ENCODE measurements at places on chromosomes 16 and 17.

DNA sequence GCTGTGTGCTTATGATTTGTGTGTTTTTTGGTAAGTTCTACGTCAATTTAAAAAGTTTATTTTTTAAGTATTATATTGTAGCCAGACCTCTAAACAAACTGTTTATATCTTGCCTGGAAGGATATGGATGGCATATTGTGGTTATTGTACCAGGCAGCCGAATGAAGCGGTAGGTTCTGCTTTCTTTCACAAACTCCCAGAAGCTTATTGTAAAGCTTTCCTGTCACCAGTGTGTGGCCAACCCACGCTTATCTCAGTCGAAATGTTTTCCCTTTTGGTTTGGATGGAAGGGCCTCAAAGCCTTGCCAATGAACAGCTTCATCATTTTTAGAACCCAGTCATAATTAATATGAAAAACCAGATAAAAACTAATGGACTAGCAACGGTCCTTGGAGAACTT, 53.1 kb downstream of the CYB5B start:
- DNase-seq, result no peak

DNA sequence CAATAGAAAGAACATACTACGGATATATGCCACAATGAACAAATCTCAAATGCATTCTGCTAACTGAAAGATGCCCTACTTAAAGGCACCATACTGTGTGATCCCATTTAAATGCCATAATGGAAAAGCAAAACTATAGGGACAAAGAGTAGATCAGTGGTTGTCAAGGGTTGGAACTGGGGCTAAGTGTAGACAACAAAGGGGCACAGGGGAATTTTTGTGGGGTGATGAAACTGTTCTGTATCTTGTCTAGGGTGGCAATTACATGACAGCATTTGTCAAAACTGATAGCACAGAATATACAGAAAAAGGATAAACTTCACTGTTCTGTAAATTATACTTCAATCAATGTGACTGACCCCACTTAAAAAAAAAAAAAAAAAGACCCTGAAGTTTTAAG, 17.7 kb downstream of the GFOD2 start:
- no peak for DNase-seq

DNA sequence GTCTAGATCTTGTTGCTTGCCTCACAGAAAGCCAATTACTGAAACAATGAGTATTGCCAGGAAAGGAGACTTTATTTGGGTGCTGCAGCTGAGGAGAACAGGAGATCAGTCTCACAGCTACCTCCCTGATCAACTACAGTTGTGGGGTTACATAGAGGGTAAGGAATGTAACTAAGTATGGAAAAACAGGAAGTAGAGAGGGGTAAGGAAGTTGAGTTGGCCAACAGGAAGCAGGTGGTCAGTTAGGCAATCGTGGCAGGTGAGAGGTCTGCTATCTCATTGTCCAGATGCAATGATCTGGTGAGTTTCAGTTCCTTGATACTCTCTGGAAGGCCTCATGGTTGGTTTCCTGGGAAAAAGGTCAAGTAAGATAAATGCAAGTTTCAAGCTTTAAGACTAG, 333.1 kb upstream of the GOT2 start:
- DNase-seq, result no peak

DNA sequence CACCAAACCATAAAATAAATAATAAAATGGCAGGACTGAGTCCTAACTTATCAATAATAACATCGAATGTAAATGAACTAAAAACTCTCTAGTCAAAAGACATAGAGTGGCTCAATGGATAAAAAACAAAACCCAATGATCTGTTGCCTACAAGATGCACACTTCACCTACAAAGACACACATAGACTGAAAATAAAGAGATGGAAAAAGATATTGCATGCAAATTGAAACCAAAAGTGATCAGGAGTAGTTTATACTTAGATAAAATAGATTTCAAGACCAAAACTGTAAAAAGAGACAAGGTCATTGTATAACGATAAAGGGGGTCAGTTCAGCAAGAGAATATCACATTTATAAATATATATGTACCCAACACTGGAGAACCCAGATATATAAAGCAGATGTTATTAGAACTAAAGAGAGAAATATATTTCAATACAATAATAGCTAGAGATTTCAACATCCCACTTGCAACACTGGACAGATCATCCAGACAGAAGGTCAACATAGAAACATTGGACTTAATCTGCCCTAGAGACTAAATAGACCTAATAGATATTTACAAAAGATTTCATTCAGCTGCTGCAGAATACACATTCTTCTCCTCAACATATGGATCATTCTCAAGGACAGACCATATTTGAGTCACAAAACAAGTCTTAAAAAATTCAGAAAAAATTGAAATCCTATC, 29.8 kb downstream of the SLC47A2 start:
- no peak for DNase-seq

GRCh38 chr17:37816950-37817349, 72.1 kb upstream of the HNF1B start:
- no peak for DNase-seq

GRCh38 chr16:54116124-54116655, 170.4 kb downstream of the IRX3 start:
- DNase-seq, result no peak

- DNase-seq, result no peak
These were observed 99.7 kb downstream of the VPS53 start for GRCh38 chr17:614653-615546.

- DNase-seq, result no peak
These were observed 5.6 kb downstream of the TMEM238L start for GRCh38 chr17:10798332-10798749.

- DNase-seq, result no peak
These were observed 4.2 kb upstream of the GFOD2 start for GRCh38 chr16:67723151-67723910.

GRCh38 chr17:14228903-14229302, 7.8 kb downstream of the CDRT15 start:
- no peak for DNase-seq

DNA sequence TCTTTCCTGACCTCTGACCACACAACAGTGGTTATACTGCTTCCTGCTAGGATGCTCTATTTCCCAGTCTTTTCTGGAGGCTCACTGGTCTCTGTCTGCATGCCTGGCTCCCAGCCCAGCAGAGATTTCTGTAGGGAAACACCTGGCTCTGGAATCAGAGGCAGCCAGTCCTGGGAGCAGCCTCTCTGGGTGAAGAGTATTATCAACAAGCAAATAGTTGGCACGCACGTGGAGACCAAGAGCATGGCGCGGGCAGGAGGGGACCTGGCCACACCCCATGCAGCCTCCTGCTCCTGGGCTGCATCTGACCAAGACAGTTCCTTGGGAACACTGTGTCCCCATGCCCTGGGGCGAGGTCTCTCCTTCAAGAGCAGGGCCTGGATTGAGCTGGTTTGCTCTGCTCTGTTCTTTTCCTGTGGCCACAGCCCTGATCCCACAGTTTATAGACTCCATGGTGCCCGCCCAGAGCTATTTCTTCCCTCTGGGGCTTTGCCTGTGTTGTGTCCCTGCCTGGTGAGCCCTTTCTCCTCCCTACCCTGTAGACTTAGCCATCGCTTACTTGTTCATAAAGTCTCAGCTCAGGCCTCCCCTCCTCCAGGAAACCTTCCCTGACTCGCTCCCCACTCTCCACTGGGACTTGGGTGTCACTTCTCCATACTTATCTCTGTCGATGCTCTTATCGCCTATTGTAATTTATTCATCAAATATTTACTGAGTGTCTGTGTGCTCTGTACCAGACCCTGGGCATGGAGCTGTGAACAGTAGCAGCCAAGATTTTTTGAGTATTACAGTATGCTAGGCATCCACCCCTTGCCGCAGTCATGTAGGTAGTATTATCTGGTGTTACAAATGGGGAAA, 60.6 kb downstream of the SCNN1B start:
- DNase-seq, result no peak

GRCh38 chr16:23009075-23009474, 140.2 kb downstream of the USP31 start:
- no peak for DNase-seq

DNA sequence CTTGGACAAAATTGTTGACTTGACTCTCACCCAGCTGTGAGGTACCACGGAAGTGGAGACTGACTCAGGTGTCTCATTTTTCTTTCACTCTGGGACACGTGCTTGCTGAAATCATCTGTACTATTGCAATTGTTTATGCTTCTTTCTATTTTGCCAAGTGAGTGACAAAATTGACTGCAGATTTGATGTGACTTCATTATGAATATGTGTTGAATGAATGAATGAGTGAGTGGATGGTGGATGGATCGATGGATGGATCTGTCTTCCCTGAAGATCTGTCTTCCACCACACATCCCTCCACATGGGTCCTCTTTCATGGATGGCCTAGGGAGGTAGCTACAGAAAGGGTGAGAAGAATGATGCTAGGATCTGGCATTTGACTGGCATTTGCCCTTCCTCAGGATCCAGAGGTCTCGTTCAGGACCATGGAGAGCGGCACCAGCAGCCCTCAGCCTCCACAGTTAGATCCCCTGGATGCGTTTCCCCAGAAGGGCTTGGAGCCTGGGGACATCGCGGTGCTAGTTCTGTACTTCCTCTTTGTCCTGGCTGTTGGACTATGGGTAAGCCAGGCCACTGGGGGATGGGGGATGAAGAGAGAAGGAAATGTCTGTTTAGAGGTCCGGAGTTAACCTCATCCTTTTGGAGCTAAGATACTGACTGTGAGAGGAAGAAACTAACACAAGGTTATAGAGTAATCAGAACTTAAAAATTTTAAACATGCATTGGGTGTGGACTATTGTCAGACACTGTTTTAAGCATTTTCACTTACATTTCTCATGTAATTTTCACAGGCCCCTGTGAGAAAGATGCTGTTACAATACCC, 12.7 kb downstream of the SLC5A11 start:
- no peak for DNase-seq

DNA sequence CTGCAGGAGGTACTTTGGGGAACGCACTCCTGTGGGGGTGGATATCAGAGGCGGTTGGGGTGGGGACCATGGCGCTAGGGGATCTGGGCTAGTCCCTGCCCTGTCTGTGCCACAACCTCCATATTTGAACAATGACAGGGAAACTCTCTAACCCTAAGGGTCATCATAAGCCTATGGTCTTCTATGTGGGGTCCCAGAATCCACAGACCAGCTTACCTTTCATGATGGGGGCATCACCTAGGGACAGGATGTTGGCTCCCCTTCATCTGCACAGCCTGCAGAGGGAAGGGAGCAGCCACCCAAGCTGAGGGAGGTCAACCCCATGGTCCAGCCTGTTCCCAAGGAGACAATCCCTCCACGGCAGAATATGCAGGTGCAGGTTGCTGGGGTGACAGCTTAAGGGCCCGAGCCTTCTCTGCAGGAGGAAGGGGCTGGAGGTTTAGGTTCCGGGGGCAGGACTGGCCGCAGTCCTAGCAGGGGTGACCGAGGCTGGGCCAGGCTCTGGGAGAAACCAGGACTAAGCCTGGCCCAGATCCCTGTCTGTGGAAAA, 1.7 kb downstream of the ORAI3 start:
- DNase-seq, result no peak

DNA sequence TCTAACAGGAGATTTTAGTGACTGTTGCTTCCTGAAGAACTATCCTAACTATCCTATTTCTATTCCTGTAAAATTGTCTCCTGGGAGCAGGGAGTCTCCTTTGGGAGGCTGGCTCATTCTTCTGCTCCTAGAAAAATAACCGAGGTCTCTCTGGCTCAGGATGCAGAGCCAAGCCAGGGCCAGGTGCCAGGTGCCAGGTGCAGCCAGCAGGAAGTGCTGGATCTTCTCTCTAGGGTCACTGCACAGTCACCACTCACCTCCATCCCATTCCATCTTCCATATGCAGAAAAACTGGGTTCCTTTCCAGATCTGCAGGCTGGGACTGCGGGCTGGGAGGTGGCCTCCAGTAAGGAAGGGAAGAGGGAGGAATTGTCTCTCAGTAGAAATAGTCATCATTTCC, 3.8 kb upstream of the TMC7 start:
- no peak for DNase-seq

DNA sequence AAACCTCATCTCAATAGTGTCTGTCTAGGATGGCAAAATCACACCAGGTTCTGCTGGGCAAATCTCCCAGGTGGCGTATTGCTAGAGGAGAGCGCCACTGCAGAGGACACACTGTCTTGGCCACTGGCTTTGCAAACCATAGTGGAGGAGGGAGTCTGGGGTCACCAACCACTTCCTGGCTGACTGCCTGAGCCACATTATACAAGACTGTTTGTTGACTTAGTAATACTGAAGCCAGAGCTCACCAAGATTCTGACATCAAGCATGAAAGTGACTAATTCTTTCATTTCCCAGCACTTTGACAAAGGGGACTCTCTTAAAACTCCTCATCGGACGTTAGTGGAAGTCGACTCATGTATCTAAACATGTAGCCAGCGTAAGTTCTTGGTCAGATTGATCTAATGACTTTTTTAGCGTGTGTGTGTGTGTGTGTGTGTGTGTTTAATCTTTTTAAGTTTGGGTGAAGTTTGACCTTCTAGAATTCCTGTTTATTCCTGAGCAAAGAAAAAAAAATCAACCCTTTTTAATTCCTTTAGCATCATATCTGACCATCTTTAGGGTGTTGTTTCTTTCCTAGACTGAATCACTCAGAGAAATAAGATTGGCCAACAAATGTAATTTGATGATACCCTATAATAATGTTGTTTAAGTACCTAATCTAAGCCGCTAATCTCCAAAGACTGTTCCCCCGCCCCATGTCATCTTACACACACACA, 13.7 kb downstream of the PITPNC1 start:
- peak; percentile 45 for DNase-seq

- no peak for DNase-seq
These were observed 401.1 kb downstream of the XYLT1 start for GRCh38 chr16:17069681-17070080.

GRCh38 chr17:64177311-64178010, 47.5 kb upstream of the ERN1 start:
- DNase-seq, result no peak

GRCh38 chr17:49850772-49851386, 3.0 kb upstream of the TAC4 start:
- DNase-seq, result no peak

DNA sequence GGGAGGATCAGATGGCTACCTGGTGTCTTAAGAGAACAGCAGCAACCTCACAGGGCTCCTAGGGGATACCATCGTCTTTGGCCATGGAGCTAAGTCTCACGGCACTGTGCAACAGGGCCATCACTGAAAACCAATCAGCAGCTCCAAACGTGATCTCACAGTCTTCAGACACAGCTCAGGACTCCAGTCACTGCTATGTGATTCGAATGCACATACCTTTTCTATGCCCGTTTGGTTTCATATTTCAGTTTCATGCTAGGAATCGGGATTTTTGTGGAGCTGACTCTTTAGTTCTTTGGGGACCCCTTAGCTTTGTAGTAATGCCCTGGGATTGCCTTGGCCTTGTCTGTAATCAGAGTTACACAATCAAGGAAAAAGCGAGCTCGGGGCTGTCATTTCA, 162.8 kb upstream of the CDH11 start:
- no peak for DNase-seq

DNA sequence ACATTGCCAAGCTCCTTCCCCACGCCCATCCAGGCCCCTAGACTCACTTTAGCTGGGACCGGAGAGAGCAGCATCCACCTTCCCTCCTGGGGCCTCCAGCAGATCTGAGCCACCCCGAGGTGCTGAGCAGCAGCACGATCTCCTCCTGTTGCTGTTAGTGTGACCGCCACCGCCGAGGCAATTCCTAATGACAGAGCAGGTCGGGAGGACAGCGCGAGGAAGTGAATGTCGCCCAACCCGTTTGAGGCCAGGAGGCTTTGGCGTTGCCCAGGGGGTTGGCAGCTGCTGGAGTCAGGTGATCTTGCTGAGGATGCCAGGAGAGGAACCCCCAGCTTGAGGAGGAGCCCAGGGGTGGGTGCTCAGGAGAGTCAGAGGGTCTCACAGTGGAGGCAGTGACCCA, at the start of gene RNF222:
Gene RNF222 (minus strand): TSS at position 192 of the 400 bp plus-strand sequence. CDS start 4,366 bp downstream, outside the sequence.
- DNase-seq, result no peak

Measured in right kidney (tissue), 9 donors.